Stimulated activated CD4-positive, alpha-beta T cell treated with anti-CD3 and anti-CD28 coated beads, TNF-alpha, amount 100 ng/mL, for 24 hours (primary cell): ENCODE measurements at places on chromosomes 16 and 17.

DNA sequence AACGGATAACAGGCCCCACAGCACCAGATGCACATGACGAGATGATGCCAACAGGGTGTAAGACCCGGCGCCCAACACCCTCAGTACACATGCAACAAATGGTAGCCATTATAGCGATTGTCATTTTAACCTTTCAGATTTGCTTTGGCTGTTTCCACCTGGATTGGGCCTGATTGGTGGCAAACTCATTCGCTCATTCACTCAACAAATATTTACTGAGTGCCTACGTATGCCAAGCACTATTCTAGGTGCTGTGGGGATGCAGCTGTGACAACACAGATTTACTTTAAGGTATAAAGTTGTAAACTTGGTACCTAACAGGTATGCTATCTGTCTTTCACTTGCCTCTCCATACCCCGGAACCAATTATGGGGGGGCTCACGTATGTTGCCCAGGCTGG lies 66.8 kb downstream of the SRCIN1 start:
- DNase-seq, result no peak

- DNase-seq, result no peak
Observed at GRCh38 chr16:12211870-12212690, 235.5 kb downstream of the SNX29 start.

- no peak for DNase-seq
Observed at GRCh38 chr16:704552-705380, 835 bp downstream of the FBXL16 start.

DNA sequence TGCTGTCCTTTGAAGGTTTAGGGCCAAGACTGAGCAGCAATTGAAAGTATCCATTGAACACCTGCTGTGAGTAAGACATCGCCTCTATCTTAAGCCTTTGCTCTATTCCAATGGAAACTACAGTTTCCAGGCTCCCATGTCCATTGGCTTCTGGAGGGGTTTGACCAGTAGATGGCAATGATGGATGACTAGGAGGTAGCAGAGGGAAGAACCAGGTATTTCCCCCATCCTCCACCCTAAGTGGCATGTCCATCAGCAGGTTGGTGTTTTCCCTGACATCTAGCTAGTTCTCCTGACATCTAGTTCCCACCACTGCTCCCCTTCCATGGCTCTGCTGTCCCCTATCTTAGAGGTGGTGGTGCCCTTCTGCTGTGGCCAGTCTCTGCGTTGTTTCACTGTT lies 58.7 kb downstream of the CENPV start:
- no peak for DNase-seq

- no peak for DNase-seq
Observed at GRCh38 chr17:68152161-68152571, 95.7 kb upstream of the AMZ2 start.

DNA sequence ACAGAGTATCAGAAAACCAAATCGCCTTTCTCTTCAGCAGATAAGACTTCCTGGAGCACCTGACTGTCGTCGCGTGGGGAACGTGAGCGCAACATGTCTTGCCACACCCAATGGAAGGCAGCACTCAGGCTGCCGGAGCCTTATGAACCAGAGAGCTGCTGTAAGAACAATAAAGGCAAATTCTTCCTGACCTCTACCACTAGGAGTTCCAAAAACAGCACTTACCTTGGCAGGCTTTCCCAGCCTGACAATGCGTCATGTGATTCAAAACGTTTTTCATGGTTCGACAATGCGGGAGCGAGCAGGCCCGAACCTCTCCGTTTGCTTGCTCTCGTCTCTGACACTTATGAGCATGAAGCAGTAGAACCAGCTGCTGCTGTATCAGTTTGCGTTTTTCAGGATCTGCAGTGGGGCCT lies 75.8 kb upstream of the TRAP1 start:
- no peak for DNase-seq

GRCh38 chr16:58422809-58423208 lies 30.5 kb downstream of the GINS3 start:
- DNase-seq, result no peak

GRCh38 chr17:79192503-79193351 lies 118.1 kb downstream of the ENGASE start:
- peak; percentile 4 for DNase-seq

DNA sequence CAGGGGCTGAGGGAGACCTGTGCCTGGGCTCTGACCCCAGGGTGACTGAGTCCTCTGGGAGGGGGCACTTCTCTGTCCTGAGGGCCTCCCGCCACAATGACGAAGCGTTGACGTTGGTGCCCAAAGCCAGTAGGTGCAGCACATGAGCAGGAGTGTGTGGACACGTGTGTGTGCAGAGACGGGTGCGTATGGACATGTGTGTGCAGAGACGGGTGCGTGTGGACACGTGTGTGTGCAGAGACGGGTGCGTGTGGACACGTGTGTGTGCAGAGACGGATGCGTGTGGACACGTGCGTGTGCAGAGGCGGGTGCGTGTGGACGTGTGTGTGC lies 726 bp upstream of the CD7 start:
- DNase-seq, result no peak

DNA sequence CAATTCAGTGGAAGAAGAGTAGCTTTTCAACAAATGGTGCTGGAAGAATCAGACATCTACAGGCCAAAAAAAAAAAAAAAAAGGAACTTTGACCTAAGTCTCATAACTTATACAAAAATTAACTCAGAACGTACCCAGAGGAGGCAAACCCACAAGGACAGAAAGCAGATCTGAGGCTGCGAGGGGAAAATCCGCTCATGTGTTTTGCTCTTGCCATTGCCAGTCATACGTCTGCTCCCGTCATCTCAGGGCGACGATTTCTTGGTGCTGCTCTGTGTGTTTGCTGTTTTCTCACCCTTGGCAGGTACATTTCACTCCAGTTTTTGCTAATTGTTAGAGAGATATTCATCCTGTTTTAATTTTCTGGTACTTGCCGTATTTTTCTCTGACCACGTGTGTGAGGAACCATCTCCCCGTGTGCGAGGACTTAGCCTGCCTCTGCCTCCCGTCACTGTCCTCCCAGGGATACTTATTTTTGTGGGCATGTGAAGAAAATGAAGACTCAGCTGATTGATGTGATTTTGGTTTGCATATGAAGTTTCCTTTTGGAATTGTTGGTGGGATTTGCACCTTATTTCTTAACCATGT lies 33.4 kb upstream of the ACSF3 start:
- no peak for DNase-seq

DNA sequence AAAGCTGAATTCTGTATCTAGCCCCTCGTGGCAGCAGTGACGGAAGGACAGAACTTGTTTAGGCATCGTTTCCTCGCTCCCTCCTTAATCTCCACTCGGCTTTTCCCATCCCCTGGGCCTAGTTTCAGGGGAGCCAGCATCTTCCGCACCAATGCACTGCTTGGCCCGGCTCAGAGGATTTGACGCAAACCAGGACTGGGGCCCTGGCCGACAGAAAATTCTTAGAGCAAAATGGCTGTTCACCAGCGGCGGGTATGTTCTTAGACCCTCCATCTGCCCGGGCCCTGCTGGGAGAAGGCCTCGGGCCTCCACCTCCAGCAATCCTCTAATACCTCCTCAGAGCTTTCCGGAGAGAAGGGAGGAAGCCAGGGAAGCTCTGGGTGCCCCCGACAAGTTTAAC lies 54.6 kb downstream of the TBC1D16 start:
- no peak for DNase-seq

DNA sequence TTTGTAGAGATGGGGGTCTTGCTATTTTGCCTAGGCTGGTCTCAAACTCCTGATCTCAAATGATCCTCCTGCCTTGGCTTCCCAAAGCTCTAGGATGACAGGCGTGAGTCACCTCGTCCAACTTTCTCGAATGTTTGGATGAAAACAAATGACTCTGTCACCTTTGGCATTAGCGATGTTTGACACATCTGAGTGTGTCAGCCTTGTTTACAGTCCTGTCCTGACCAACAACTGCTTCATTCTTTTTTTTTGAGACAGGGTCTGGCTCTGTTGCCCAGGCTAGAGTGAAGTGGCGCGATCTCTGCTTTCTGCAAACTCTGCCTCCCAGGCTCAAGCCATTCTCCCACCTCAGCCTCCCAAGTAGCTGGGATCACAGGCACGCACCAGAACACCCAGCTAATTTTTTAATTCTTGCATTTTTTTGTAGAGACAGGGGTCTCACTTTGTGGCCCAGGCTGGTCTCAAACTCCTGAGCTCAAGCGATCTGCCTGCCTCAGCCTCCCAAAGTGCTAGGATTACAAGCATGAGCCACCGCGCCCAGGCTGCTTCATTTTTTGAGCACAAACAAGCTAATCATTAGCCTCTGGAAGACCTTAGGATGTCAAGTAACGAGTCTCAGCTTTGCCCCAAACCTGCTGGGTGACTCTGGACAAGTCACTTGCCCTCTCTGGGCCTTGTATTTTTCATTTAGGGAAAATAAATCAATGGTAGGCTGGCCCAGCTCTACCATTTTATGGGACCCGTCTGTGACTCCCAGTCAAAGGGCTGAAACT lies 7.4 kb downstream of the MYH11 start:
- no peak for DNase-seq

- no peak for DNase-seq
Observed at GRCh38 chr16:62077998-62078397, 41.8 kb upstream of the CDH8 start.

- no peak for DNase-seq
Observed at GRCh38 chr16:70665113-70665694, 18.8 kb downstream of the IL34 start.

GRCh38 chr17:15442311-15443180 lies 24.9 kb downstream of the CDRT4 start:
- DNase-seq, result no peak

DNA sequence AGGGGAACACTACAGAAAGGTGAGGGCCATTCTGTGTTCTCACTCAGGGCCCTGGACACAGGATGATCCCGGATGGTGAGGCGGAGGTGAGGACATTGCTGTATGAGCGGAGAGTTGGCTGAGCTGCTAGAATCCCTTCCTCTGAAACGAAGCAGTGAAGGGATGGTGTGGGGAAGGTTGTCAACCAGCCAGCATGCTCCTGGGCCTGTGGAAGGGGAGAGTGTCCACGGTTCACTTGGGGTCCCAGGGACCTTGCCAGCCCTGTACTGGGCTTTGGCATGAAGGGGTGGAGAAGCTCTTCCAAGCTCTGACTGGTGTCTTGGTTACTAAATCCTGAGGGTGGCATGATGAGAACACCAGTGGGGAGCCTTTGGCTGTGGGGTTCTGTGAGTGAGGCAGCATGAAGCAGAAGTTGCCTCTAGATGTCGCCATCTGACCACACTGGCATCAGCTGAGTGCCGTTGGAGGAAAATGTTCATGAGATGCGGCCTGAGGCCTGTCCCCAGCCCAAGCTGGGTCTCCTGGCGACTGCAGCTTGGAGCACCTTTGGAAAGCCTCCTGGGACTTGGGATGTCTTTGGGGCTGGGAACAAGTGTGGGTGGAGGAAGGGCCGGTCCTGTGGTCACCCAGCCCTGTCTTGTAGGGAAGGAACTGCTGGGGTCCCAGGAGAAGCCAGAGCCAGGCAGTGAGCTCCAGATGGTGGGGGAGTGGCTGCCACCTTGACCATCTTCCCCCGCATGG lies 14.8 kb downstream of the PDP2 start:
- peak; percentile 34 for DNase-seq

- no peak for DNase-seq
Observed at GRCh38 chr16:1045993-1046911, 26.3 kb upstream of the SSTR5 start.

DNA sequence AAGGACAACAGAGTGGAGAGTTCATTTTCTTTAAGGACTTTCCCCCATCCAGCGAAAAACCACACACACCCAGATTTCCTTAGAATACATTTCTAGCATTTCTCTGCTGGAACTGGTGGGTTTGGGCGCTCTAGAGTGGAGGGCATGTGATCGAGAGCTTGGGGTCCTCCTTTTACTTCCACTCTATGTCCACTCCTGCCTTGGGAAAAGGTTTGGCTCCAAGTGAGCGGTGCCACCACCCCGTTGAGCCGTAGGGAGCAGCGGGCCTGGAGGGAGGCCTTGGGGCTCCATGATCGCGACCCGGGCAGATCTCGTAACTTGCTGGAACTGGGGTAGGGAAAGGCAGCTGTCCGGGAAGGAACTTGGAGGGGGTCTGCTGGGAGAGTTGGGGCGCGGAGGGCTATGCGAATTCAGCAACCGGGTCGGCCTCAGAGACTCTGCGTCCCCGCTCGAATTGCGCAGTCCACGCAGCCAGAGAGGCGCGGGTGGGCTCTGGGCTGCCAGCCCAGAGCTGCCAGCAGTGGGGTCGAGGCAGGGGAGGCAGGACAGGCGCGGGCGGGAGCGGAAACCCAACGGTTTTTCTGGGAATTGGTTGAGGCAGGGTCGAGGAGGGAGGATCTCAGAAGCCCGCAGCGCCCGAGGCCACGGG lies 2.3 kb downstream of the DLX4 start:
- no peak for DNase-seq

DNA sequence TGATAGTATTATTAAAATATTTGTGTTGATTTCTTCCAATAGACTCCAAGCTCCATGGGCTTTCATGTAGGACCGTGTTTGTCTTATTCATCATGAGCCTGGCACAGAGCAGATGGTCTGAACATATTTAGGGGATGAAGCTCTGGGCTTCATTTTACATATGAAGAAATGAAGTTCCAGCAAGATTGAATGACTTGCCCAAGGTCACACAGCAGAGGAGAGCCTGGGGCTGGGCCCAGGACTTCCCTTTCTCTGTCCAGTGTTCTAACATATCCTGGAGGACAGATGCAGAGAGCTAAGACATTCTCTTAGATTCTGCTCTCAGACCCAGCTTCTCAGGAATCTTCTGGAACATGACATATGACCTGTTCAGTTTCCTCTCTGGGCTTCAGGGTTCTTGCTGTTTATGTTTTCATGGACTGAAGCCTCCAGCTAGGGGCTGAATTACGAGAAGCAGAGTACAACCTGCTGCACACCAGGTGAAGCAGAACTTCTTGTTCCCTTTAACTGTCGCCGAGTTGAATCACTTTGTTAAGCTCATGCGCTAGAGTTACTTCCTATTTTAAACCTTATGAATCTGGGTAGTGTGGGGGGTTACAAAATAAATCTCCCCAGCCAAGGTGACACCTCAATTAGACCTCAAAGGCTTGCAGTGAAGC lies 53.6 kb downstream of the GPRC5B start:
- no peak for DNase-seq

GRCh38 chr17:59634632-59635541 lies 15.2 kb downstream of the CLTC start:
- no peak for DNase-seq

DNA sequence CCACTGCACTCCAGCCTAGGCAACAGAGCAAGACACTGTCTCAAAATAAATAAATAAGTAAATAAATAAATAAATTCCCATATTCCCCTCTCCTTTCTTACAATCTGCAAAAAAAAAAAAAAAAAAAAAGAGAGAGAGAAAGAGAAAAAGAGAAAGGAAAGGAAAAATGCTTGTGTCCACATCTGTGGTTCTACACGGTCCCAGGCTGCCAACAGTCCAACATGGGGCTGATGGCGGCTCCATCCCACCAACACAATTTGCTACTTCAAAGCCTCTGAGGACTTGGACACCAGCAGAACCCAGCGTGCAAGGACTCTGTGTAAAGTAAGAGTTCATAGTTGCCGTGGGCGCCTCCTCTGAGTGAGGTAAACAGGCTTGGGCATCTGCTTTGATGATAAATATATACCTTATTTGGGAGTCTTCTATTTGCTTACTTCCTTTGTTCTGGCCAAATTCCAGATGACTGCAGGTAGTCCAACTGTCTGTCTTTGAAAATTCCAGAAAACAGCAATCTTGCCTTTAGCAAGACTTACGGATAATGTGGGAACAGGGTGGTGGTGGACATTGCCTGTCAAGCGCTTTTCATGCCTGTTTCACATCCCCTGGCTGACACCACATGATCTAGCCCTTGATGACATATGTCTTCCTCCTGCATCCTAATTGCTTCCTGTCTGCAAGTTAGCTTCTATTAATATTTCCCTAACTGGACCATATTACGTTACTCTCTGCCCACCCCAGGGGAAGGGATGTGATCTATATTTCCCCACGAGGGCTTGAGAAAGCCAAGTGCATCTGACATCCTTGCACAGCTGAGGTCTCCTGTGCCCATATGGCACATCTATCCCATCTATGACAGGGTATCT lies 10.1 kb downstream of the LITAF start:
- no peak for DNase-seq
